ENCODE measurements at places on chromosomes 12 and 14.
A peak's percentile ranks its signal among the peaks of the same experiment; 100 is the strongest.

- peak; percentile 65 for DNase-seq
Observed at GRCh38 chr12:49777800-49778748, 36.7 kb downstream of the TMBIM6 start.

- DNase-seq, result no peak
Observed at GRCh38 chr14:64745511-64746091, 41.4 kb downstream of the PLEKHG3 start.

- no peak for DNase-seq
Observed at GRCh38 chr14:20848955-20849570, 42.1 kb upstream of the RNASE3 start.

- DNase-seq, result no peak
Observed at GRCh38 chr14:89129570-89129969, 287.5 kb downstream of the FOXN3 start.

DNA sequence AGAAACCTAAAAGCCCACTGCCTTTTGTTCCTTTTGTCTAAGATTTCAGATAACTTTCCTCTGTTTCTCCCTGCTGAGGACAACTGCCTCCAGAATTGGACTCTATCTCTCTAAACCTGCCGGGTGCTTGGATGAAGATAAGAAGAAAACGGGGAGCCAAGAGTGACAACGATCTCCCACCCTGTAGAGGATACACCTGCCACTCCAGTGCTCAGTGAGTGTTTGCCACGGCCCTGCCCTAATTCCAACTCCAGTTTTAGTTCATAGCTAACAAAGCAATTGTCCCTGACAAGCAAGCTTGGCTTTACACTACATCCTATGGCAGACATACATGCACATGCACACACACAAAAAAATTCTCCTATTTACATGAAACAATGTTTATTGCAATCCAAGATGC, 39.3 kb downstream of the EPS8 start:
- no peak for DNase-seq

GRCh38 chr12:131210506-131211339, 257.0 kb downstream of the ADGRD1 start:
- no peak for DNase-seq
